Vein endothelial cell (primary cell): ENCODE measurements at places on chromosomes 2 and 18. TPM values are rescaled to one million over a fixed set of nuclear protein-coding genes. Genes with fewer than 3 reads are reported as not detected.

Gene DOCK10
- 15.7 and 16.0 TPM in 2 replicates for total RNA-seq

Gene CXCR1
- not detected in 2 replicates for total RNA-seq

Gene SYT4
- not detected in 2 replicates for total RNA-seq

Gene RAB3GAP1
- total RNA-seq, result 55.5 and 65.5 TPM in 2 replicates

Gene REG1B
- total RNA-seq, result not detected in 2 replicates

Gene ERFE
- 0.33 and 0.48 TPM in 2 replicates for total RNA-seq

Gene SPEG
- total RNA-seq, result under 0.01 and 1.4 TPM in 2 replicates

Gene TRIM54
- total RNA-seq, result 0.10 and 0.33 TPM in 2 replicates
